D721Med (cell line): ENCODE measurements at places on chromosomes 16 and 17.

GRCh38 chr17:4764595-4764994, 7.1 kb upstream of the TM4SF5 start:
- DNase-seq: no peak

DNA sequence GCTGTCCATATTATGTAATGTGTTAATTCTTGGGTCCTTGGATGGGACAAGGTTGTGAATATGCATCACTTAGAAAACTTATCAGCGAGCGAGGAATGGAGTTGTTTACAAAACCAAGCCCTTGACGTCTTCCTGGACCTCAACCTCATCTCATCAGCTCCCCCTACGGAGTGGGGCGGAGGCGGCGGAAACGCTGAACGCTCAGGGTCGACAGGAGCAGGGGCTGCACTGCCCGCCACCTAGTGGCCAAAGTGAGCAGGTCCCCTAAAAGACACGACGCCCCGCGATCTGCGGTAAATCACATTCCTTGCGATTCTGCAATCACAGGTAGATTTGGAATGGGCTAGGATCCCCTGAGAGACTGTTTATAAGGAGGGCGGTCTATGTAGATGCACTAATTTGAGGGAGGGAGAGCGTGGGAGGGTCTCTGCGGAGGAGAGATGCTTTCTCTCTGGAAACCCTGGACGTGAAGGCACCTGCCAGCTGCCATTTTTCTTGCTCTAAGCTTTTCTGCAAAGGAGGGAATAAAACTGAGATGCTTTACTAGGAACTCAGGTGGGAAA, 5.4 kb upstream of the ICAM2 start:
- DNase-seq: no peak

GRCh38 chr16:56923481-56924091, 8.4 kb upstream of the HERPUD1 start:
- no peak for DNase-seq

DNA sequence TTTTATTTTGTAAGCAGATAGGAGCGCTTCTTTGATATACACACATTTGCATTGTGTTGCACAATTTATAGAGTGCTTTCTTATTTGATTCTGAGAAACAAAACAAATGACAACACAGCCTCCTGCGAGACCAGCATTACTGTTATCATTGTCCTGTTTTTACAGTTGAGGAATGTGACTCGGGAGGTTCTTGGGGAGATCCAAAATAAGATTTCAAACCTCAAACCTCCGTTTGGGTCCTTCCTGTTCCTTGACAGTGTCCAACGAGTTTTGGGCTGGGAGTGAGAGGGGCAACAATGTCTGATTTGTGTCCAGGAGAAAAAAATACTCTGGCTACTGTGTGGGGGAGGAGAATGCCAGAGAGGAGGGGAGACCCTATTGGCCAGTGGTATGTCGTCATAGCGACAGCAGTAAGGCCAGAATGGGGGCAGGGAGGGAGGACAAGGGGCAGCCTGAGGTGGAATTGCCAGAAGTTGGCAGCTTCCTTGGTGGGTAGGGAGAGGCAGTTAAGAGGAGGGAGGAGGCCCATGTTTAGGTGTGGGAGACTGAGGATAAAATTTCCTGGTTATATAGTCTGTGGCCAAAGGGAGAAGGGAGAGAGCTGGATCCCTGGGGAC, 45.5 kb downstream of the TMEM132E start:
- no peak for DNase-seq

GRCh38 chr17:19376811-19377210, 1.5 kb upstream of the MAPK7 start:
- no peak for DNase-seq

- no peak for DNase-seq
Observed at GRCh38 chr17:2852729-2853282, 56.6 kb downstream of the RAP1GAP2 start.

GRCh38 chr17:77379832-77380231, 239.1 kb downstream of the SEC14L1 start:
- no peak for DNase-seq

DNA sequence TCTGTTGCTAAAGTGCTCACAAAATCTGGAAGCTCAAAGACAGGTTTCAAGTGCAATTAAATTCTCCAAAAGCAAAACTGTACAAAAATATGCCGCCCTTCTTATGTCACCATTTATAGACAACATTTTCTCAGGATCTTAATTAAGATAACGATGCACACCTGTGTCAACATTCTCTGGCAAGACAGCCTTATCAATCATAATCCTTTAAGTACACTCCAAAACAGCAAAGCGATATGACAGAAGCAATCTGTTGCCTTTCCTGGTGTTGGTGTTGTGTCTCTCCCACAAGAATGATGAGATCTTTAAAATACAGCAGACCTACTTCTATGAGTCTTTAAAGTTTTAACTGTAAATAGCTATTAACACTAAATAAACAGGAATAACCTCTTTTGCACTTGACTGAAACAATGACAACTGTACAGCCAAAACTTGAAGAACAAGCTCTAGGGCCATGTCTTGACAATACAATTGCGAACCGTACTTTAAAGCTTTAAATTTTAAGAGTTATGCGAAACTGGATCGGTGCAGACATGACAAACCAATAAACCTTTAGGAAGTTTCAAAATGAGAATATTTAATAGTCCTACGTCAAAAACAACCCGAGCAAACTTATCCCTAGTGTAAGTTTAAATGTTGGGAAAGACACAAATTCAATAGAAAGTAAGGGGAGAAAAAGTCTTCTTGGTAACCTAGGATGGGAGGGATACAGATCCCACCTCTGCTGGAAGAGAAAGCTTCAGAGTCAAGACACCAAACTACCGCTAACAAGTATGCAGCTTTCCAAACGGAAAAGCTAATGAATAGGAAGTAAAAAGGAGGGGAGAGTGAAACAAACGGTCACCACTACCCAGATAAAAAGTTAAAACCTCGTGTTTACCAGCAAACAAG, 3.3 kb upstream of the IRX5 start:
- DNase-seq: no peak

DNA sequence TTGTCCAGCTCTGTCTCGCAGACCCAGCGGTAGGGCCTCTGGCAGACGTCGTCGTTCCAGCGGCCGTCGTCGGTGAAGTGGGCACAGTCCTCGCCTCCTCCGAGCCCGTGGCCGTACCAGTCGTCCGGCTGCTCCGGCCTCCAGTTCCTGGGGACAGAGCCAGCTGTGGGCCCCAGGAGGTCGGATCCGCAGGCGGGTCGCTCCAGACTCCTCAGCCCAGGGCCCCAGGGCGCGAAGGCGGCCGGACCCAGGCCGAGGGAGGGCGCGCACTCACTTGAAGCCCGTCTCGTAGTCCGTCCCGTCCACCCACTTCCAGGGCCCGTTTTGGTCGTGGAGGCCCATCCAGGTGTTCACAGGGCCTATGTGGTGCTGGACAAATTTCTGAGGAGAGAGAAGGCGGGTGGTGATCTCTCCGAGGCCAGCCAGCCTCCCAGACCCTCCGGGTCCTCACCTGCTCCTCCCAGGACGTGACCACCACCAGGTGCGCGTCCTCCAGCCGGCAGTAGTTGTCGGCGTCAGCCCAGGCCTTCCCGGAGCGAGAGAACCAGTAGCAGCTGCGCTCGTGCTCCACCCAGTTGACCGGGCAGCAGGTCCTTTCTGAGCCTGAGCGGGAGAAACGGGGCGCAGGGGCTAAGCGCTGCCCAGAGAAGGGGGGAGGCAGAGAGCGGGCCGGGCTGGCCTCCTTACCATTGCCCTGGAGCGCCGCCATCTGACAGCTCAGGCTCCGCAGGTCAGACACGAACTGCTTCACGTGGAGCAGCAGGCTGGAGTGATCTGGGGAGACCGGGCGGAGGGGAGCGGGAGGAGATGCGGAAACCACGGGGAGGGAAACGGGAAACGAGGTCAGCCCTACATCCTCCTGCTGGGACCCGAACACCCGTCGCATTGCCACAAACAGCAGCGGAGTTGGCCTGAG, 5.2 kb downstream of the ASGR1 start:
- no peak for DNase-seq

- no peak for DNase-seq
Observed at GRCh38 chr17:65131946-65132345, 5.2 kb upstream of the RGS9 start.
